Smooth muscle cell of the umbilical artery (primary cell): ENCODE measurements at places on chromosomes 11 and 22. TPM values are rescaled to one million over a fixed set of nuclear protein-coding genes. Genes with fewer than 3 reads are reported as not detected.

ARRB1 gene
- total RNA-seq = 3.3 and 5.8 TPM in 2 replicates

ASCL2 gene
- total RNA-seq = not detected in 2 replicates

ADAMTS8 gene
- total RNA-seq = not detected in 2 replicates

NEFH gene
- 0.59 and 1.0 TPM in 2 replicates for total RNA-seq

CASP1 gene
- total RNA-seq = 8.8 and 14.8 TPM in 2 replicates

MMP1 gene
- 47.9 and 122 TPM in 2 replicates for total RNA-seq

PLEKHB1 gene
- total RNA-seq = 1.2 and 1.4 TPM in 2 replicates

SAA2 gene
- total RNA-seq = 0.30 TPM in 1 of 2 replicates, not detected in the other

GPR83 gene
- total RNA-seq = under 0.01 and 0.09 TPM in 2 replicates

PGA5 gene
- not detected in 2 replicates for total RNA-seq

OR2D2 gene
- 0.78 TPM in 1 of 2 replicates, not detected in the other for total RNA-seq
